ENCODE measurements at places on chromosomes 12 and 14.
A peak's percentile ranks its signal among the peaks of the same experiment; 100 is the strongest.

GRCh38 chr12:70885956-70886355, 34.6 kb downstream of the PTPRR start:
- DNase-seq: no peak

GRCh38 chr12:22491034-22491433, 53.3 kb downstream of the C2CD5 start:
- DNase-seq: no peak

- no peak for DNase-seq
Observed at GRCh38 chr12:12725956-12726554, 8.9 kb downstream of the CDKN1B start.

- DNase-seq: no peak
Observed at GRCh38 chr12:92654929-92655328, 47.9 kb upstream of the PLEKHG7 start.

DNA sequence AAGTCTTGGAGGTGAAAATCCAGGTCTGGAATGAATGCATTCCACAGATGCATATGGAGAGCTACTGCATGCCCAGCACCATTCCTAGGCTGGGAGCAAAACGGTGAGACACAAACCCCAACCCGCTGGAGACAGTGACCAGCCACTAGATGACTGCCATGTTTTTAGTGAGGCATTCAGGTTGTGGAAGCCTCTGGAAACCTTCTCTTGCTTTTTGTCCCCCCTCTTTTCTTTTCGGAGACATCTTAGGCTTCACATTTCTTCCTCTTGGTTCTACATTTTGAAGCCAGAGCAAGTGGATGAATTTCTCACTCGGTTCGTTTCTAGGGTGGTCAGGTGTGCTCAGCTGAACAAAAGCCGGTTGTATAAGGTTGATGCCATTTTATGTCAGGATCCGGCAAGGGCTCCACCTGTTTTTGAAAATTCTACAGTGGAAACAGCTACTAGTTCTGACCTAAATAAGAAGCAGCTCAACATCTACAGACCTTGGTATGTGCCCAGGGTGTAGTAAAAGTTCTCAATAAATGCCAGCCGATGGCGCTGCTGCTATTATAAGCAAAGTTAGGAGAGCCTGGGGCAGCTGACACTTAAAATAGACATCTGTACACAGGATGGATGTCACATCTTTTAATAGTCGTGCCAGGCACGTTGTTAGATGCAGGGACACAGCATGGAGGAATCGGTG, 1.8 kb upstream of the ZNF839 start:
- peak; percentile 21 for DNase-seq

GRCh38 chr12:116635487-116635886, 76.3 kb downstream of the MAP1LC3B2 start:
- DNase-seq: no peak

GRCh38 chr12:115942346-115942745, 335.1 kb downstream of the MED13L start:
- no peak for DNase-seq

DNA sequence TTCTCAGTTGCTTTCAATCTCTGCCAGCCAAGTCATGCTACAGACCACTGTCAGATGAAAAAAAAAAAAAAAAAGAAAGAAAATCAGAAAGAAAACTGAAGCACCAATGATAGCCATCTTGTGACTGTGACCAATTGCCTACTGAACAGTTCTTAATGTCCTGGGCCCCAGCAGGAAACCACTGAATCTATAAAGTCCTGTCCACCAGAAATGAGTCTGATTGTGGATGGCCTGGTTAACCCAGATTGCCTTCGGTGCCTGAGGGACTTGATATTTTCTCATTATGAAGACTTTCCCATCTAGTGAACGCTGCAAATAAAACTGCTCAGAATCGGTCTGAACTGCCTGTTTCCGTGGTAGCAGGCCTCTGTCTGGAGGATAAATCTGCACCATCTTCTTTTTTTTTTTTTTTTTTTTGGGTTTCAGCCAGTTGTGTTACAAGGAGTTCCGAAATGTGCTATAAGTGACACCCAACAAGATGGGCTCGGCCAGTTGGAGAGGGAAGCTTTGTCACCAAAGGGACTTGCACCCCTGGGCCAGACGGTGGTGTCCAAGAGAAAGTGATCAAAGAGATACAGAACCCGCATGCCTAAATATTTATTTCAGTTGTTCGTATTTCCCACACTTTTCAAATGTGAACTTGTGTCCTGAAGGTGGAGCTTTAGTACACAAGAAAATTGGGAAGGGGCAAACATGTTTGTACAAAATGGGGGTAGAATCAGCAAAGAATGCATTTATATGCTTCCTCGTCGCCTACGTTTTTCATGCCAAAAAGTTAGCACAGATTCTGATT, 3.0 kb upstream of the PLXNC1 start:
- DNase-seq: no peak
